ENCODE measurements at places on chromosomes 2 and 18.

GRCh38 chr2:66901344-66901743 is 466.4 kb downstream of the MEIS1 start:
- DNase-seq: no peak

GRCh38 chr2:63364866-63365265 is 223.4 kb downstream of the WDPCP start:
- DNase-seq: no peak

- DNase-seq: no peak
Measured at GRCh38 chr2:149735237-149735958, 147.8 kb upstream of the MMADHC start.

DNA sequence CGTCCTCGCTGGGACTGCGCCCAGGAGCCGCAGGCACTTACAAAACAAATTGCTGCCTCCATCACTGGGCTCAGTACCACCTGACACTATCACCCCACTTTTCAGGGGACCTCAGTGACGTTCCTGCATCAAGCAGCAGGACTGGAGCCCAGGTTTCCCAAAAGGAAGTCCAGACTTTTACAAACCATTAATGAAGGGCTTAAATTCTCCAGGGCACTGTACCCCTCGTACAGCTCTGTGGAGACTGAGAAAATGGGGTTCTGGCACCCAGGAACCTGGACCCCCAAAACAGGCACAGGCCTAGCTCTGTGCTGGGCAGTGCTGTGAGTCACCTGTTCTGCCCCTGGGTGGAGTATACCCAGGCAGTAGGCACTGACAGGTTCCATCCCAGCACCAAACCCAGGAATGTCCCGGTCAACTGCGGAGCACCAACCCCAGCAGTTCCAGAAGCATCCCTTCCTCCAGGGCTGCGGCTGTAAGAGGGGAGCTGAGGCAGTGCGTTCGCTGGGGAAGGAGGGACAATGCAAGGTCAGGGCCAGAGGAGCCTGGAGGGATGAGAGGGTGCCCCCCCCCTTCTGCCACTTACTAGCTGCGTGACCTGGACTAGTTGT is 24.6 kb upstream of the NOTO start:
- DNase-seq: no peak

DNA sequence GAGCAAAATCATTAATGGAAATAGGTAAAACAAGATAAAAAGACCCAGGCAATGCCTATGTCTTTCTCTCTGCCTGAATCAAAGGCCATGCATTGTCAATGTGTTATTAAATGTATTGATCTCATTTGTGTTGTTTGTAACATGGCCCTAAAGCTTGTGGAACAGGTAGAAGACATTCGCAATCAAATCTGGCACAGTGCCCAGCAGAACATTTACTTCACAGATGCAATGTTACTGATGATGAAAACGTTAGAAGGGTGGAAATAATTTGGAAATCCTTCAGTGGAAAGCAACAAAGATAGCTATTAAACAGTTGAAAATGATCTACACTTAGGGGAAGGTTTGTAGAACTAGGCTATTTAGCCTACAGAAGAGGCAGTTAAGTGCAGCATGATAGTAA is 368.2 kb downstream of the EPHA4 start:
- DNase-seq: no peak

DNA sequence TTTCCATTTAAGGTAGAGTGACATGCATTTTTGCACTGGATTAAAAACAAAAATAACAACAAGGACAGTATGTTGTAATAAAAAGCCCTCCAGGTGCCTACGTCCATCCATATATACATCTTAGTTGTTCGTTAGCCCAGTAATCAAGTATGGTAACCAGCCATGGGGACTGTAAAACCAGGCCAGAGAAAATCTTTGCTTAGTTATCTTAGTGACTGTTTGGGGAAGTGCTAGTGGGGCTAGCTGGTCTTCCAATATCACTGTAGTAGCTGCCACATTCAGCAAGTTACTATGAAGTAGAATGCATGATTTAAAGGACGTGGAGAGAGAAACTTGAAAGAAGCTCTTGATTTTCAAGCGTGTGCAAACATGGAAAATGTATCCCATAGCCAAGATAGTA is 95.9 kb upstream of the STON1 start:
- no peak for DNase-seq

DNA sequence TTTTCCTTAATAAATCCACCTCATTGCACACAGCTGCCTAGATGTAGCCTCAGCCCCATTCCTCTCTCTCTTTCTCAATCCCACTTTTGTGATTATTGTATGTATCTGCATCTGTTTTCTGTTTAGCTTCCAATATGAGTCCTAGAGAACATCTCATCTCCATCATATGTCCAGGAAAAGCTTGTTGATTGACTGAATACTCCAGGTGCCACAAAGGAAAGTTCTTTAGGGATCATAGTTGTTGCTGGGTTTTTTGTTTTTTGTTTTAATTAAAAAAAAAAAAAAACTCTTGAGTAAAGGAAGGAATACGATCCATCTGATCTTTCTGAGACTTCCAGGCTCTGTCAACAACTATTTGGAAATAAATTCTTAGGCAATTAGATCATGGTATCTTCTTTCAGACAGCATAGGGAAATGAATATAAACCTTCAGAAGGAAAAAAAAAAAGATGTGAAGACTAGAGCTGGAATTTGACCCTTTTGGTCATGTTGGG is 42.5 kb downstream of the KIAA2012 start:
- no peak for DNase-seq

DNA sequence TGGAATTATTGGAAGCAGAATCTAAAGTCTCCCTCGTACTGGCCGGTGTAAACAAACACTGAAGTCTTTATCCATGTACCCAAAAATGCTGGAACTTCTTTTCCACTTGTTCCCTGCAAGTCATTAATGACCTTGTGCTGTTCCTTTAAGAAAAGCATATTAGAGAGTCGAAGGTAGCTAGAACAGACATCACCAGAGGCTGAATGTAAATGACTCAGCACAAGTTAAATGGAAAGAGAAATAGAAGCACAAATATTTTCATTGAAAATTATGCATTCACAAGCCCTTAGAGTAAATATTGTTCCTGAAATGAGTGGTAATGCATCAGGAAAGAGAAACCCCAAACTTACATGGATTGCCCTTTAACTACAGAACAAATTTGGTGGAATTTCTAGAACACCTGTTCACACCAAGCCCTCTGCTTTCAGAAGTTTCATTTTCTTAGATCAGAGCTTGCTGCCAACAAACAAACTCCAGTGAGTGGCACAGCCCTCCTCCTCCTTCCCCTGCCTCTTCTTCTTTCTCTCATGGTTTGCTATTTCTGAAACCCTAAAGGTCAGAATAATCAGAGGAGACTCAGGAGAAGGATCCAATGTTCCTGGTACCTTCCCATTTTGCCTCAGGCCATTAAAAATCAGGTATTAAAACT is 264.3 kb downstream of the TXNL1 start:
- DNase-seq: no peak

DNA sequence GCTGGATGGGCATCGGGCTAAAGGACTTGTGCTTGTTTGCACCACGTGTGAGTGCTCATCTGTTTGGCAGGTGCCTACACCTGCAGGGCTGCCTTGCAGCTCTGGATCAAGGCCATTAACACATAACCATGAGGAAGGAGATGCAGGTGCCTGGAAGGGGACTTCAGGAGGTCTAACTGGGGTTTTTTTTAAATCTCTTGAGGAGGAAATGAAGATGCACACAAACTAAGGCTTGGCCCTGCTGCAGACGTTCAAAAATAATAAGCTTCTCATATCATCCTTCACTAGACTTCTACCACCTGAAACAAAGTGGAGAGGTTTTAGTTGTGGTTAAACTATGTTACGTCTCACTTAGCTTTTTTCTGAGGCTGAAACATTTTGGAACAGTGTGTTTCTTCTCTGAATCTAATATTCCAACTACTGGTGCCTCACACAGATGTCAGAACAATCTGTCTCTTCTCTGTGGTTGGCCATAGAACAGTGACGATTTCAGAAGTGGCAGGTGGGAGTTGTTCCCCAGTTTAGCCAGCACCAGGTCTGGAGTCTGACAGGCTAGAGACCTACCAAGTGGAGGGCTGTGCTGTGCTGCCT is 36.5 kb downstream of the BCL2L11 start:
- DNase-seq: no peak

DNA sequence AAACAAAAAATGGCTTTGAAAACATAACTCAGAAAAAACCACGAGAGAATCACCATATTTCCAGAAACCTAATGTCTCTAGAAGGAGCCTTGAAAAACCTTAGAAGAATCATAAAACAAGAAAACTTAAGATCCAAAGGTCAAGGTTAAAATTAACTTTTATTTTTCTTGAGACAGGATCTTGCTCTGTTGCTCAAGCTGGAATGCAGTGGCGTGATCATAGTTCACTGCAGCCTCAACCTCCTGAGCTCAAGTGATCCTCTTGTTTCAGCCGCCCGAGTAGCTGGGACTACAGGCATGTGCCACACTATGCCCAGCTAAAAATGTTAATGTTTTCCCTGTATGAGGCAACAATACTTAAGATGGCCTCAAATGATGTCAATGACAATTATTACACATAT is 254.2 kb upstream of the SESTD1 start:
- DNase-seq: no peak

DNA sequence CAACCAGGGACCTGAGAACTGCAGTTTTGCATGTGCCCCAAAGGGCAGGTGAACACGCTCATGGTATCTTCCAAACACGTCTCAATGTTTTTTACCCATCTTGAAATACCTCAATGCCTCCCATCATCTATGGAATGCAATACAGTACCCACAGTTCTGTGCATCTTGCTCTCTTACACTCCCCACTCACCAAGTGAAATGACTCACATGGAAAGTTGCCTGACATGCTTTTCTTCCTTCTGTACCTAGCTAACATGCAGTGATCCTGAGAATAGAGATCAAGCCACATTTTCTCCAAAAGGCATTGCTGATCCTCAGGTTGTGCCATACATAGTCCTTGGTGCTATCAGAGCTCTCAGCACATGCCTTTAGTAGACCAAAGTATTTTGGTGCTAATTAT is 373.9 kb downstream of the GPD2 start:
- DNase-seq: no peak

- DNase-seq: no peak
Measured at GRCh38 chr18:8899000-8899399, 193.6 kb downstream of the MTCL1 start.

GRCh38 chr2:168691221-168691620 is 111.2 kb upstream of the NOSTRIN start:
- no peak for DNase-seq

GRCh38 chr2:97910403-97911205 is 85.1 kb downstream of the TMEM131 start:
- no peak for DNase-seq

DNA sequence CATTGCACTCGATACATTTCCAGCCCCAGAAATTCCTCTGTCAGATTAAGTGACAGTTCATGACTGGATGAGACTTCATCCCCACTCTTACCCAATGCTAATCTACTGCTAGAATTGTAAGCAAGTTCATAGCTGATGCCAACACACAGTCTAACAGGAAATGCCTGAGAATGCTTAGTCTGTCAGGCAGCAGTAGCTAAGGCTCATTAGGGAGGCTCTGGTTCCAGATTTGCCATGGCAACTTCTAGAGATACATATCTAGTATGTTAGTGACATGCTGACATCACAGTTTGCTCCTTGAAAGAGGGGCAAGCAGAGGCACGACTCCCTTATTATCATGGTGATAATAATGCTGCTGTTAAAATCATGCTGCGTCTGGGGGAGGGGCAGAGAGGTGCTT is 198.4 kb downstream of the RBM43 start:
- no peak for DNase-seq

DNA sequence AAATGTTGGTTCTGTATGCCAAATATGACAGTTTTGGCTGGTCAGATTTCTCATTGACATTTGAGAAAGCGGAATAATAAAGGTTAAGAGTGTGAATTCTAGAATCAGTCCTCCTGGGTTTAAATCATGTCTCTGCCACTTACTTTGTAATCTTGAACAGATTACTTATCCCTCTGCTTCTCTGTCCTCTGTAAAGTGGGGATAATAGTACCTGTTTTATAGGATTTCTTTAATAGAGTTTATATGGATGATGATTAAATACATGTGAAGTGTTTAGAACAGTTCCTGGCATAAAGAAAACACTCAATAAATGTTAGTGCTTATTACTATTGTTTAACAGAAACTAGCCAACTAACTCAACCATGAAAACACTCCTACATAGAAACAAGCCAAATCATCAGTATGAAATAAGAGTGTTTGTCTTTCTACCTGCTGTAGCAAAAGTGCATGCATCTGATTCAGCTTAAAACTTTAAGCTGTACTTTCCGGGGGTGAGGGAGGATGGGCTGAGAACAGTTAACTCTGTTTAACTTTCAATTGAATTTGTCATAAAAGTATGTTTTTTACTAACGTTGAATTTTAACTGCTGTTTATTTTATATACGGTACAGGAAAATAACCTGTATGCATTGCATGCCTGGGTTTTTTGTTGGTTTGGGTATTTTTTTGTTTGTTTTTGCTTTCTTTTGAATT is 6.8 kb downstream of the HTR2B start:
- no peak for DNase-seq

DNA sequence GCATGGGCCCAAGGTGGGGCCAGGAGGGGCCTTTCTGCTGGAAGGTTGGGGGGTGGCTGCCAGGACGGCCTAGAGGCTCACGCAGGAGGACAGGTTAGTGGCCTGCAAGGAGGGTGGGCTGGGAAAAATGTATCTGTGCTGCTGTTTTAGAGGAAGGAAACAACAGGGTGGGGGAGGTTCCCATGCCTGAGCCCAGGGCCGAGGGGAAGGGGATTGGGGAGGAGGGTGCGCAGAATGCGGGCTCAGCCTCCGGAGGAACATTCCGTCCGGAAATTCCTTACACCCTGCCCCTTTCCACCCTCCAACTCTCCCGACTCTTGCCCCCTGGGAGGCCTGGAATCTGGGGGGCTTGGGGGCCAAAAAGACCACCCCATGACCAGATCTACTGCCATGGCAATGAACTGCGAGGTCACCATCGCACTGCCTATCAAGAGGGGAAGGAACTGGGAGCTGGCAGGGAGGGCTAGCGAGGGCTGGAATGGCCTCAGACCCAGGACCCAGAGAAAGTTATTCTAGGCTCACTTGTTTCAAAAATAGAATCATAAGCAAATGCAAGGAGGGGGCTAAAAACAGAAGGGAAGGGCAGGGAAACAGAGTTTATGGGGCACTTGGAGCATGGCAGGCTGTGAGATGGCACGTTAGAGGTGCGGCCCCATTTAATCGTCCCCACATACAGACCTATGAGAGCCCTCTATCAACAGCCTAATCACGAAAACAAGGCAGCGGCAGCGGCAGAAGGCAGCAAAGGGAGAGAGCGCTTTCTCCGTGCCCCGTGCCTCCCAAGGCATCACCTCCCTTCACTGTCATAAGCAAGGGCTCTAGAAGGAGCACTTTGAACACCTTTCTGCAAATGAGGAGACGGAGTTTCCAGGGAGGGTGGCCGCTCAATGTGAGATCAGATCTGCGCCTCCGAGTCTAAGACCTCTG is 90.4 kb downstream of the TNS1 start:
- DNase-seq: no peak

GRCh38 chr2:147718831-147719230 is 126.0 kb upstream of the ACVR2A start:
- no peak for DNase-seq
